ENCODE measurements at places on chromosomes 11 and 22.

GRCh38 chr11:103340956-103341355 is 231.7 kb downstream of the DYNC2H1 start:
- no peak for DNase-seq

- DNase-seq = peak; percentile 30
Measured at GRCh38 chr11:30960387-30960992, 374.3 kb upstream of the MPPED2 start.

GRCh38 chr11:61897387-61898246 is 6.3 kb upstream of the FADS3 start:
- peak; percentile 69 for DNase-seq

- peak; percentile 13 for DNase-seq
Measured at GRCh38 chr11:25317216-25317615, 820.4 kb downstream of the LUZP2 start.

GRCh38 chr11:47003180-47003877 is 66.8 kb downstream of the CSTPP1 start:
- DNase-seq = no peak

DNA sequence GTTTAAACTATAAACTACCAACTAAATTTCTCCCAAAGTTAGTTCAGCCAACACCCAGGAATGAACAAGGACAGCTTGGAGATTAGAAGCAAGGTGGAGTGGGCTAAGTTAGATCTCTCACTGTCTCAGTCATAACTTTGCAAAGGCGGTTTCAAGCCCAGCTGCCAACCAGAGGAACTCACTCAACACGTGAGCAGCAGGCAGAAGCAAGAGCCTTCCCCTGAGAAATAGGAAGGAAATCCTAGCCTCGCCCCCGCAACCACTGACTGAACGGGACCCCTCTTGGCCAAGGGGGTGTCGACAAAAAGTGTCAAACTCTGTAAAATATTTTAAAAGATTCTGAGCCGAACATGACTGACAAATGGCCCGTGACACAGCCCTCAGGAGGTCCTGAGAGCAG is 4.4 kb upstream of the KRTAP5-9 start:
- DNase-seq = no peak

DNA sequence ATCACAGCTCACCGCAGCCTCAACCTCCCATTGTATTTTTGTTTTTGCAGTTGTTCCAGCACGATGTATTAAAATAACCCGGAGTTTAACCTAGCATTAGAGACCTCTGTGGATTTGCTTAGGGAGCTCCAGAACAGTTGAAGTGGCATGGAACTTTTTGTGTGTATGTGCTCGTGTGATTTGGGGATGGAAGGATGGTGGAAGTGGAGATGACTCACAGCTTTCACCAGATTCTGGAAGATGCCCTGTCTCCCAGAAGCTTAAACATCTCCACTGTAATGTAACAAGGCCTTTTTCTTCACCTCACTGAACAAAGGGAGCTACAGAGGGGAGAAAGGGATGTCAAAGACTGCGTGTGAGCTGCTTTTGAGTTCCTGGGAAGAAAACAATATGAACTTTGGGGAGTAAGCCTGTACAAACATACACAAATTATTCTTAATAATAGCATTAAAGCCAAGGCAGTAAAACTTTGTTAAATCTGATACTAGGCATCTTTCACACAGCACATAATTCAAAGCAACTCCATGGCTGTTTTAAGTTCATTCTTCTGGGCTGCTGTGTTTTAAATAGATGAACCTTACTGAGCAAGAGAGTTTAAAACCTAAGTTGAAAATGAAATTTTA is 226.4 kb downstream of the ADAMTS15 start:
- peak; percentile 35 for DNase-seq

DNA sequence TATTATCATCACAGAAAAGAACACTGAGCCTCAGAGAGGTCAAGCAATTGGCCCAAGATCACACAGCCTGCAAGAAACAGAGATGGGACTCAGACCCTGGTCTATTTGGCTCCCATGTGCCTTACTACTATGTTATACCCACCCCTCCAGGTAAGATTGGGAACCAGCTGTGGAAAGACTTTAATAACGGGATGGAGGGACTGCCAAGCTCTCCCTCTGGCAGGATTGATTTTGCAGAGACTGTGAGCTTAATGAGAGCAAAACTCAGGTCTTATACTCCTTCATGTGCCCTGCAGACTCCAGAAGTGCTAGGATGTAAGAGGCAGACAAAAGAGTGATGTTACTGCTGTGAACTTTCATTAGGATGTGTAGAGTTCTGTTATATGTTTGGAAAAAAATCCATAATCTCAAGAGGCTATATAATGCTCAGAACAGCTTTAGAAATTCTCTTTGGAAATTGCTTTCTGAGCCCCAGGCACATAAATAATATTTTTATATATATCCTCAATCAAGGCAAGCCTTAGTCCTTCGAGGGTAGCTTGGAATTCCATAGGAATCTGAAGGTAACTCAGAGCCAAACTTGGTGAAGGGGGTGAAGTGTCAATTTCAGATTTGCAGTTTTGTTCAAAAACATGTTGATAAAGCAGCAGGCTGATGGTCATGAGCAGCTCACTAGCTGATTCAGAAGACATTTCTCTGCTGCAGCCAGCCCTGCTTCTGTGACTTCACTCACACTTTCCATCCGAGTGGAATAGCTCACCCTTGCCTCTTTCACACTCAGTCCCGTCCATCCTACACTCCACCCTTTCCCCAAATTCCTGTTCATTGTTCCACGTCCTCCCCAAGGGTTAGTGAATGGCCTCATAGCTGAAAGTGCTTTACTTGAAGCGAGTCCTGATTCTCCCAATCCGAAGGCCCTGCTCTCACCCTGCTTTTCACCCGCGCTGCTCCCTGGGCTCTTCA is 188.8 kb downstream of the SNX19 start:
- DNase-seq = no peak

- DNase-seq = no peak
Measured at GRCh38 chr11:2389377-2390026, 11.0 kb upstream of the TSSC4 start.

DNA sequence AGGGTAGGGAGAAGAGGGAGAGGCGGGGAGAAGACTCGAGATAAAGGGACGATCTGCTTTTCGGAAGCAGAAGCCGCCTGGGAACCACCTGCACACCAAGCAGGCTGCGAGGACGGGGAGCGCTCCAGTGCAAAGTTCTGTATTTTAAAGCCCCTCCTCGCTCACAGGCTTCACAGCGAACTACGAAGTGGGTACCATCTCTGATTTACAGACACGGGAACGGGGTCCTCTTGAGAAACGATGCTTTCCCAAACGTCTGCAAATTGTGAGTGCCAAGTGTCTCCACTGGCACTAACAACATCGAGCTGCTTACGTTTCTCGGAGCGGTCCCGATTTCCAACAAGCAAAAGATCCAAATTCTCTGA is 700 bp upstream of the STX3 start:
- no peak for DNase-seq

- DNase-seq = no peak
Measured at GRCh38 chr22:47031628-47031915, 269.1 kb downstream of the TBC1D22A start.

GRCh38 chr11:93819966-93820695 is 30.3 kb downstream of the VSTM5 start:
- no peak for DNase-seq

DNA sequence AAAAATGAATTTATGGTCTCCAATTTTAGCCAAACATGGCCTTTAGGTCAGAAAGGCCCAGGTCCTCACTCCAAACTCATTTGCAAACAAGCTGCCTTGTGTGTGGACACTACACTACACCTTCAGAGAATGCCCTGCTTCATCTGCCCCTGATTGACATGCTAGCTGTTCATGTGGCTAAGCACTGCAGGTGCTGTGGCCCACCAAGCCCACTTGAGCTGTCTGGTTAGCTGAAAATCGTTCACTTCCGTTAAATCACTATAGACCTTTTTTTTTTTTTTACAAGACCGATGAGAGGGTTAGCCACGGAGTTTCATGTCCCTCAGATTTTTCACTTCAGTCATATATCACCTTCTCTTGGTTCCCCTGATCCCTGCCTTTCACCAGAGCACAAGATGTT is 39.3 kb downstream of the NF2 start:
- no peak for DNase-seq

DNA sequence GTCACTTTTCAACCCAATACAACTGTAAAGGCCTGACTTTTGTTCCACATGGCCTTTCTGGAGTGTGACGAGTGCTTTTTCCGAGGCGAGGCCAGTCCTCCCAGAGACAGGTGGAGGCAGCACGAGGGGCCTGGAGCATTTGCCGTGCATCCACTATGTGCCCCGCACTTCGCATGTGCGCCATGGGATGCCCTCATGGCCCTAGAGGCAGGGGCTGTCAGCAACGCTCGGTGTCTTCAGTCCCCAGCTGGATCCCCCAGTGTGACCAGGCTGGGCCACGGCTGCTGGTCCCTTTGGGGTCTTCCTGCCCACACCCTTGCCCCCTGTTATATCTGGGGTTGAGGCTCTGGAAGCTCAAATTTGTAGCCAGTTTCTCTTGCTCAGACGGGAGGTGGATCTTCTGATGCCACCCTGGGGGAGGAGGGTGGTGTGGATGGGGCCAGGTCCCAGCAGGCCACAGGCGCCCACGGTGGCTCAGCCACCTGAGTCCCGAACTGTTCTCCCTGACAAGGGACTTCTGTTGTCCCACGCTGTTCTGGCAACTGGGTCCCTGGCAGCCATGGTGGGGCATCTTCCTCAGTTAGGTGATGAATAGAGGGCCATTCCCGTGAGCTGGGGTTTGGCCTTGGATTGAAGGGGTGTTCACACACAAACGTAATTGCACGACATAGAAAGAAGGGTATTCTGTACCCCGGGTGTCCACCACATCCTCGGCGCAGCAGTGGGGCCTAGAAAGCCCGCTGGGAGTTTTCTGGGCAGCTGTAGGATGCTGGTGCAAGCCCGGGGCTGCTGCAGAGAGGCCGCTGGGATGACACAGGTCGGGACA is 100.9 kb downstream of the CTTN start:
- no peak for DNase-seq

DNA sequence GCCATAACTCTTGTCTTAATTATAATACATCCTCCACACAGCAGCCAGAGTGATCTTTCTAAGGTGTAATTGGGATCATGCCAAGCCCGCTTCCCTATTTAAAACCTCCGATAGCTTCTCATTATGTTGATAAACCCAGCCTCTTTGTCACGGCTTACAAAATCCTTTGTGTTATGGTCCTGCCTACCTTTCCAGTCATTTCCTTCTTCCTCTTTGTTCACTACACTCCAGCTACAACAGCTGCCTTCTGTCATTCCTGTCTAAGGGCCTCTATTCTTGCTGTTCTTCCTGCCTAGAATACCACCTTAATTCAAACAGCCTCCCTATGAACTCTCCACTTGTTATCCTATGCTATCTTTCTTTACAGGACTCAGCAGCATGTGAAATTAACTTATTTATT is 70.6 kb upstream of the CAPRIN1 start:
- no peak for DNase-seq

- no peak for DNase-seq
Measured at GRCh38 chr11:47986219-47986618, 5.9 kb downstream of the PTPRJ start.

DNA sequence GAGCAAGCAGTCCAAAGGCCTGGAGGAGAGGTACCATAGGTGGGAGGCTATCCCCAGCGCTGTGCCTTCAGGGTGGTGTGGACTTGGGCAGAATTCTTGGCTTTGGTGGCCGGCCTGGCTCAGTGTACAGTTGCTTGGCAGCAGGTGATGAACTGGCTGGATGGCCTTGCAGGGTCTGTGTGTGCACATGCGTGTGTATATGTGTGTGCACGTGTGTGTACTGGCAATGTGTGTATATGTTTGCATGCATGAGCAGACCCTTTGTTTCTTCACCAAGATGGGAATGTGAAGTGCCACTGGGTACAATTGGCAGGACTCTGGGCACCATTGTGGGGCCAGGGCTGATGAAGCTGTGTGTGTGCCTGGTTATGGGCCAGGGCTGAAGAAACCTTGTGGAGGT is 53.0 kb downstream of the CEP164 start:
- DNase-seq = no peak

GRCh38 chr11:2524446-2525165 is 79.8 kb downstream of the KCNQ1 start:
- no peak for DNase-seq

GRCh38 chr11:118142081-118142480 is 10.5 kb downstream of the SCN4B start:
- no peak for DNase-seq

DNA sequence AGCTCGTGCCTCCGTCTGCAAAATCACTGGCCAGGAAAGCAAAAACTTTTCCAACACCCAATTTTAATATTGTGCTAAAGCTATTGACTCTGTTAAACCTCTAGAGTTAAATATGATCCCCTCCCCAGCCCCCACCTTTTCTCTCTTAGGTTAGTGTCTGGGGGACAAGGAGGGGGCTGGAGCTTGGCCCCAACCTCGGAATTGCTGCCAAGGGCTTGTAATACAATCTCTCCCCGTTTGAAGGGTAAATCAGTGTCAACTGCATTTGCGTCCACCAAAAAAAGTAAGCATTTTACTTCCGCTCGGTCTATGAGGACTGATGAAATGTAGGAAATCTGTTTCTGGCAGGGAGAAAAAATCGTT is at the start of gene GAS2:
Gene GAS2, plus strand, starts transcription at position 287 of the 363 bp plus-strand sequence. CDS start 8,259 bp downstream, outside the sequence.
- no peak for DNase-seq

GRCh38 chr11:99281331-99281730 is 260.6 kb downstream of the CNTN5 start:
- DNase-seq = no peak

Data from fibroblast of skin of scalp (primary cell).